ENCODE measurements at places on chromosomes 12 and 14.

- DNase-seq, result no peak
Observed at GRCh38 chr14:91861091-91861490, 6.2 kb downstream of the TC2N start.

GRCh38 chr14:60647837-60648248 lies 1.4 kb downstream of the SIX1 start:
- no peak for DNase-seq

GRCh38 chr12:132541200-132541599 lies 51.2 kb downstream of the FBRSL1 start:
- no peak for DNase-seq

DNA sequence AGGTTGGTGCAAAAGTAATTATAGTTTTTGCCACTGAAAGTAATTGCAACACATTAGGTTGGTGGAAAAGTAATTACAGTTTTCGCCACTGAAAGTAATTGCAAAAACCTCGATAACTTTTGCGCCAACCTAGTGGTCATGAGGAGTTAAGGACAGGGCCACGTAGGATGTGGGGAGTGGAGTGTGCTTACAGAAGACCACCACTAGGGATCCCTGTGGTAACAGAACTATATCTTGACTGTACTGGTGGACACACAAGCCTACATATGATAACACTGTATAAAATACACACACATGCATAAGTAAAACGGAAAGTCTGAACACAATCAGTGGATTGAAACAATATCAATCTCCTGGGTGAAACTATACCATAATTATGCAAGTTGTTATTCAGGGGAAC lies 187.4 kb upstream of the ABCD2 start:
- DNase-seq, result no peak

DNA sequence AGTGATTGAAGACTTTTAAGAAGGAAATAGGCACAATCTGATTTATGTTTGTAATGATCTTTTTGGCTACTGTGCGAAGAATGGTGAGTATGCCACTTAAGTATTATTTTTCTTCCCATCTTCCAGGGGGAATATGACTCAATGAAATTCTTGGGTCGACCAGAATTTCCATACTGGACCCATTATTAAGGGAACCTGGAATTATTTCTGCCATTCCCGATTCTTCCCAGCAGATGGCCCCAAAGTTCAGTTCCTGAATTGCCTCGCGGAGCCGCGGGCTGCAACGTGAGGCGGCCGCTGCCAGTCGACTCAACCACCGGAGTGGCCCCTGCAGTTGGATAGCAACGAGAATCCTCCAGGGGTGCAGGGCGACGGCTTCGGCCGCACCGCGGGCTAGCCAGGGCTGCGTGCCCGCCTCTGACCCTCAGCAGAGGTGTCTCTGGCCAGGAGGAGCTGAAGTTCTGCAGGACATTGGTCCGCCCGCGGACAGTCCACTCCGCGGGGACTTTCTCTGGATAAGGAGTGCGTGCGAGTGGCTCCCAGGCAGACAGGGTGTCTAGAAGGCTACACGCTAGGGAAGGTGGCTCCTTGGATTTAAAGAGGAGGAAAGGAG lies 628 bp upstream of the TSHR start:
- DNase-seq, result peak; percentile 77

- no peak for DNase-seq
Observed at GRCh38 chr14:68111097-68111852, 291.7 kb downstream of the RAD51B start.

DNA sequence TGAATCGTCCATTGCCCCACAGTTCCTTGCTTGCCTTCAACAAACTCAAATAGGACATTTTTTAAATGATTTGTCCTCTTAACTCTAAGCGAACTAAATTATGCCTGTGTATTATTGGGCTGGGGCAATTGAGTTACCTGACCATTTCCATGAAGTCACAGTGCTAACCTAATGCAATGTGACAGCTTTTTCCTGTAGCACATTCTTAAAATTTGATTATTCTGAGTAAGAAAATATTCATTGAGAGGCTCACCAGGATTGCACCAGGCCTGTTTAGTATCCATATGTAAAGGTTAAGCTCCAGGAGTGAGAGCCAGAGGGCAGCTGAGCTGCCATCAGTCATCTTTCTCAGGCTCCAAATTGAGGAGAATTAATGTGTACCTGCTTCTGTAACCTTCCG lies 90.9 kb downstream of the GPR65 start:
- no peak for DNase-seq

GRCh38 chr12:52984136-52984535 lies 22.1 kb upstream of the EIF4B start:
- no peak for DNase-seq

GRCh38 chr12:128786741-128787391 lies 36.9 kb downstream of the SLC15A4 start:
- no peak for DNase-seq

- DNase-seq, result peak; percentile 33
Observed at GRCh38 chr12:55694651-55695050, 13.1 kb downstream of the ITGA7 start.

- peak; percentile 59 for DNase-seq
Observed at GRCh38 chr14:63896278-63896720, 43.5 kb downstream of the SYNE2 start.

DNA sequence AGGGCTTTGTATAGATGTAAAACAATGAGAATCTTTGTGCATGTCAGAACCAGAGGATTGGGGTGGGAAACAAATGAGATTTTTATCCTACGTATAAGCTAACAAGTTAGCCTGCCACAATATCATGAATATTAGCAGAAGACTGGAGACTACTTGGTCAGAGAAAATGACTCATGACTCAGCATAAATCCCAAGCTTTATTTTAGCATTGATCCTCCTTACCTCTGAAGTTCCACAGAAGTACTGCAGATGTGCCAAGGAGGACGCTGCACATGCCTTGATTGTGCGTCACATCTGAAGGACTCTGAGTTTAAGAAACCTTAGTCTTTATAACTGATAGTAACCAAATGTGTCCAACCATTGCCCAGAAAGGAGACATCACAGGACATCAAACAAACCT lies 234.0 kb upstream of the RPL10L start:
- DNase-seq, result no peak

DNA sequence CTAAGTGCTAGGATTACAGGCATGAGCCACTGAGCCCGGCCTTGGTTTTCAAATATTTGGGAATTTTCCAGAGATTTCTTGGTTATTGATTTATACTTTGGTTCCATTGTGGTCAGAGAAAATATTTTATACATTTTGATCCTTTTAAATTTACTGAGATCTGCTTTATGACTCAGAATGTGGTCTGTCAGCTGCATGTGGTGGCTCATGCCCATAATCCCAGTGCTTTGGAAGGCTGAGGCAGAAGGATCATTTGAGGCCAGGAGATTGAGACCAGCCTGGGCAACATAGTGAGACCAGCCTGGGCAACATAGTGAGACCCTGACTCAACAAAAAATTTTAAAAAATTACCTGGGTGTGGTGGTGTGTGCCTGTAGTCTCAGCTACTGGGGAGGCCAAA lies 49.8 kb downstream of the ADCK1 start:
- no peak for DNase-seq

- no peak for DNase-seq
Observed at GRCh38 chr14:79040790-79041189, 870.6 kb downstream of the NRXN3 start.

- no peak for DNase-seq
Observed at GRCh38 chr12:106790020-106790419, 15.5 kb downstream of the RIC8B start.

- DNase-seq, result no peak
Observed at GRCh38 chr14:99549684-99550083, 54.3 kb downstream of the CCDC85C start.

DNA sequence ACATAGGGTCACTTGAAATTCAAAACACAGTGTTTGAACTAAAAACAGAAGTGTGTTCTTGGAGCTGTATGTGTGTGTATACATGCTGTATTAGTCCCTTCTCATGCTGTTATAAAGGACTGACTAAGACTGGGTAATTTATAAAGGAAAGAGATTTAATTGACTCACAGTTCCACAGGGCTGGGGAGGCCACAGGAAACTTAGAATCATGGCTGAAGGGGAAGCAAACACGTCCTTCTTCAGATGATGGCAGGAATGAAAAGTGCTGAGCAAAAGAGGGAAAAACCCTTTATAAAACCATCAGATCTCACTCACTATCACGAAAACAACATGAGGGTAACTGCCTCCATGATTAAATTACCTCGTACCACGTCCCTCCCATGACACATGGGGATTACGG lies 224.1 kb downstream of the BCAT1 start:
- no peak for DNase-seq

DNA sequence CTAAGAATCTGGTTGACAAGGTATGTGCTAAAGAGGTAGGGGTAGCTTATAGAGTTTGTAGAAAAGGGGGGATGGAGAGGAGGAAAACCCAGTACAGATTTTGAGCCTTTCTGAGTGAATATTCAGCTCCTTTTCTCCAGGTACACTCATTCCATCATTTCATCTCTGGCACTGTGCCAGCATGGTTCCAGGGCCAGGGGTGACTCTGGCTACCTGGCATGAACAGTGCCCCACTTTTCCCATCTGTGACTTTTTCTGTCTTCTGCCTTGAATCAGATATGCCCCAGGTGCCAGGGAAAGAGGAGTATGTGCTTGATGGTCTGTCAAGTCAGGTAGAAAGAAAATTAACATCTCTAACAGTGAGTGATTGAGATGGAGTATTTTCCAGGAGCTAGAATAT lies 175.7 kb downstream of the CACNA1C start:
- DNase-seq, result no peak

- DNase-seq, result no peak
Observed at GRCh38 chr14:57018065-57018464, 207.8 kb upstream of the OTX2 start.

DNA sequence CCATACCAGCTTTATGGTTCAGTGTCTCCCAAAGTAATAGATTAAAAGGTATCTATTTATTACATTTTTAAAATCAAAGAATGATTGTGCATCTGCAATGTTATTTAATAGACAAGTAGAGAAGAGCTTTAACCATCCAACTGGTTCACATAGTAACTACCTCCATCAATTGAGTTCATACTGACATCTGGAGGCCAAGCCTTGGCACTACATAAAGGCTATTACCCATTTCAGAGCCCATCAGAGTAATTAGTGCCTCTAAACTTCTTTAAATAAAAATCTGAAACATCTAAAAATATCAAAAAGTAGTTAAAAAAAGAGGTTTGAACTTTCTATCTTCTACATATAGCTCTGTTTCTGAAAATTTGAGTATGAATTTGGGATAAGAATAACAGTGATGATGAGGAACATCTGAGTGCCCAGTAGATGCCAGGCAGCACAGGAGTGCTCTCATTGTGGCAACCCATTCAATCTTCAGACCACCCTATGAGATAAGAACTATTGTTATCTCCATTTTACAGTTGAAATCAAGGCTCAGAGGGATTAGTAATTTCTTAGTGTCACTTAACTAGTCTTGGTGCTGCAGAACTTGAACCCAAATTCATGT lies 132.9 kb upstream of the DAAM1 start:
- no peak for DNase-seq

DNA sequence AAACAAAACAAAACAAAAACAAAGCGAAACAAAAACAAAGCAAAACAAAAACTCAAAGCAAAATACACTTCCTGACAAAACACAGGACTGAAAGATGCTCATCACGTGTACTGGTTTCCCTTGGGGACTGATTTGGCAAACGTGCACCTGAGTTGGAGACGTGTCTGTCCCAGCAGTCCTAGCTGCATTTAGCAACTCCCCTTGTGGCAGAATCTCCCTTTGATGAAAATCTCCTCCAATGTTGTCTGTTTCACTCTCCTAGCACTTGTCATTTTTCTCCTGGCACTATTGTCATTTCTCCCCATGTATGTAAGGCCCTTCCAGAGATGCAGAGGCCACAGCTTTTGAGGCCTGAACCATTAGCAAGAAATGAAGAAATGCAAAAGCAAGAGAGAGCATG lies 6.8 kb upstream of the SLC24A4 start:
- DNase-seq, result no peak

DNA sequence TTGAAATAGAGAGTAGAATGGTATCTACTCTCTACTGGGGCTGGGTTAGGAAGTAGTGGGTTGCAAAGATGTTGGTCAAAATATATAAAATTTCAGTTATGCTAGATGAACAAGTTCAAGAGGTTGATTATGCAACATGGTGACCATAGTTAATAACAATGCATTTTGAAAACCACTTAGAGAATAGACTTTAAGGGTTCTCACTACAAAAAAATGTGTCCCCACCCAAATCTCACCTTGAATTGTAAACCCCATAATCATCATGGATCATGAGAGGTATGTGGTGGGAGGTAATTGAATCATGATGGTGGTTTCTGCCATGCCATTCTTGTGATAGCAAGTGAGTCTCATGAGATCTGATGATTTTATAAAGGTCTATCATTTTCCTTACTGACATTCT lies 94.0 kb downstream of the C12orf50 start:
- no peak for DNase-seq

DNA sequence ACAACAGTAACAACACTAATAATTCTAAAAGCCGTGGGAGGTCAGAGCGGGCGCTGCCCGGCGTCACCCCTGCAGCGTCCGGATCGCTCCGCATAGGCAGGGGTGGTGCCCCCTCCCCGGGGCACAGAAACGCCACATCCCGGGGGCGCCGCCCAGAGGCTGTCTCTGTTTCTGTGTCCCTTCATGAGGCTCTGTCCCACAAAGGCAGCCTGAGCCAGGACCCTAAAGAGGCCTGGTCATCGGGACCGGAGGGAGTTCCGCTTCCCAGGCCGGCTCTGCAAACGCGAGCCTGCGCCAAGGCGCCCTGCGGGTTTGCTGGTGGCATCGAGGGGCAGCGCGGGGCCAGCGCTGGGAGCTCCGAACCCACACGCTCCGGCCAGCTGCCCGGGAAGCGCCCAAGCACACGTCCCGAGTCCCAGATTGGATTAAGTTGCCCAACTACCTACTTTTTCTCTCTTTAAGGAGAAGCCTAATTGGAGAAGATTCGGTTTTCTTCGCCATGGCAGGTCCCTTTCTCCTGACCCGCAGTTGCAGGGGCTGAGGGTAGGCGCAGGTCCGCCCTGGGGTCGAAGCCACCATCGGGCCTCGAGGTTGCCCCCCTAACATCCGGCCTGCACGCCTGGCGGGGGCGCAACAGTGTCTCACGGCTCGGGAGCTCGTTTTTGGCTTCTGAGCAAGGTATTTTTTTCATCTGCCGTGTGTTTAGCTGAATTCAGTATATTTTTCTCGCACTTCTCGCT lies 421.7 kb downstream of the VRK1 start:
- peak; percentile 35 for DNase-seq

DNA sequence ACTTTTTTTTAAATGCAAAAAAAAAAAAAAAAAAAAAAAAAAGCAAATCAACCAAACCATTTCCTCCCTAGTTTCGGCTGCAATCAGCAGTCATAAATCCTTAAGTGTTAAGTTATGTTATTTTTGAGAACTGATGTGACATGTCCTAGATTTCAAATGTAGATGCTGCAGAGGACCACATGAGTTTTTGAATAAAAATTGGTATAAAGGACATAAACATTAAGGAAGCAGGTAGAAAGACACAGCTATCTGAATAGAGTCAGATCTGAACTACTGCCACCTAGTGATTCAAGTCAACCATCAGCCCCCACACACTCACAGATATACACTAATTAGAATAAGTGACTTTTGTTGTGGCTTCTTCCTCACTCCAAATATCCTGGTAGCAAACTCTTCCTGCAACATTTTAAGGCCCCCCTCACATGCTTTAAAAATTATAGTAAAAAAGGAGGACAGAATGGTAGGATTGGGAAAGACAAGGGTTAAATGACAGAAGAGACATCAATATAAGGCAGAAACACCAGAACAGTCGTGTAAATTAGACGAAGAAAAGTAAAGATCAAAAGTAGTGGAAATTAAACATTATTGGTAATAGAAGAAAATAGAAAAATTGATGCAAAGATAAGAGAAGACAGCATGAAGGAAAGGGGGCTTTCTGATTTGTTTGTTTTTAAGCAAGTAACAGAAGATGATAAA lies 394.5 kb upstream of the ATP2B1 start:
- no peak for DNase-seq

- peak; percentile 18 for DNase-seq
Observed at GRCh38 chr14:21300892-21301291, 21.0 kb downstream of the RPGRIP1 start.
